Muscle of leg (tissue), 16 donors: ENCODE measurements at places on chromosomes 13 and 19. TPM values are rescaled to one million over a fixed set of nuclear protein-coding genes. Genes with fewer than 3 reads are reported as not detected.
A peak's percentile ranks its signal among the peaks of the same experiment; 100 is the strongest.

GRCh38 chr19:48391100-48392005 lies at the start of gene KDELR1:
Gene KDELR1 (minus strand): TSS chr19:48391551. CDS start chr19:48391358, 193 bp downstream.
- H3K4me1 ChIP-seq, result peaks cover 43% of the 10 kb centered on the region
- peak within 1 kb of the TSS; percentile 96 for H3K27ac ChIP-seq
- H3K27me3 ChIP-seq, result peaks cover 39% of the 10 kb centered on the region

- H3K27me3 ChIP-seq, result no peaks in the 10 kb centered on the region
- H3K27ac ChIP-seq, result no peak overlapping the region
- no peaks in the 10 kb centered on the region for H3K36me3 ChIP-seq
- H3K4me1 ChIP-seq, result no peaks in the 10 kb centered on the region
Measured at GRCh38 chr13:79910875-79911540, 429.9 kb downstream of the SPRY2 start.

DNA sequence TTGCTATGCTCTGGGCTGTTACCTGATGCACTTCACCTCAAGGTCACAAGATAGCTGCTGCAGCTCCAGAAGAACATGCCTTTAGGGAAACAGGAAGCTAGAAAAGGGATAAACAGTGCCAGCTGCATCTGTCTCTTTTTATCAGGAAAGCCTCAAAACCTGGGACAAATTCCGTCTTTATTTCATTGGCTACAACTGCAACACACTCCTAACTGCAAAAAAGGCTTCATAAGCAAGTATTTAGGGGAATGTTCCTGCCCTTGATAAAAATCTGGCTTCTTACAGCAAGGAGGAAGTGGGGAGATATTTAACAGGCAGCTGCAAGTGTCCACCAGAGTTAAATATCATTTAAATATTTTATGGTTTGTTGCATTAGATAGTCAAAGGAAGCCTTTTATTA lies 34.2 kb upstream of the SERTM1 start:
- H3K27me3 ChIP-seq, result no peaks in the 10 kb centered on the region
- no peak overlapping the region for H3K27ac ChIP-seq
- no peak overlapping the region for H3K4me3 ChIP-seq
- no peak for DNase-seq
- H3K4me1 ChIP-seq, result no peaks in the 10 kb centered on the region
- H3K36me3 ChIP-seq, result no peaks in the 10 kb centered on the region

DNA sequence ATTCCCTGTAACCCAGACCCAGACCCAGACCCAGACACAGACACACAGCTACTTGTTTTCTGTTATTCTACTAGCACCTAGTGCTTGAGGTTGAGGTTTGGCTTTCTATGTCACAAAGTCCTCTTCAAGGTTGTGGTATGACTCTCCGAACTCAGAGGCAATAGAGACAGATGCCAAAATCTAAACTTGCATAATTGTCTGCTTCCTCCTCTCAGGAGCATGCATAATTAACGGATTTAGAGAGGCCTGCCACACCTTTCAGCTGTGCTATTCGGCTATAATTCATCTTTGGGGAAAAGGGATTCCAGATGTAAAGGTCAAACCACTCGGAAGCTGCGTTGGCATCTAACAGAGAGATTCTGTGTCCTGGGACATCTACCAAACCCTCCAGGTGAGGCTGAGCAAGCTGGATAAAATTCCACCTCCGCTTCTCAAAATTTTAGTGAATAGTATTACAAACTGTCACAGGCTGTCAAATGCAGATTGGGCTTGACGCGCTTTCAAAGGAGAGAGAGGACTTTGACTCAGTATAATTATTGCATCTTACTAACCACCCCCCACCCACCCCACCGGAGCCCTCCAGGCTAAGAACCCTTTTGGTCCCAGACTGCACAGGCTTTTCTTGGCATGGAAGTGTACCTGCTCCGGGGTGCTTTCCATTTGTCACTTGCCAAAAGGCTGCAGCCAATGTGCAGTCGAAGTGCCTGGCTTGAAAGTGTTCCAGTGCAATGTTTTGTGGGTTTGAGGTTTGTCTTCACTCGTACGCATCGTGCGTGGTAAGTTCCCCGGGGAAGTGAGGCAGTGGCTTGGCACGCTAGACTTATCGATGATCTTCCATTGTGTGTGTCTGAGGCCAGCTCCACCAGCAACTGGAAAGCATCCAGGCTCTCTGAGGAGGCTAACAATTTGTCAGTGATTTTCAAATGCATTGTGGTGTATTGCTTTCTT lies 194.1 kb downstream of the TDRD3 start:
- H3K4me1 ChIP-seq, result peaks cover 9% of the 10 kb centered on the region
- no peaks in the 10 kb centered on the region for H3K36me3 ChIP-seq

- H3K4me3 ChIP-seq, result no peak overlapping the region
- H3K27me3 ChIP-seq, result no peaks in the 10 kb centered on the region
- H3K36me3 ChIP-seq, result no peaks in the 10 kb centered on the region
- no peak for DNase-seq
Measured at GRCh38 chr19:35341565-35342225, 6.0 kb upstream of the FFAR1 start.

- no peaks in the 10 kb centered on the region for H3K27me3 ChIP-seq
- H3K27ac ChIP-seq, result no peak overlapping the region
- H3K4me3 ChIP-seq, result no peak overlapping the region
- DNase-seq, result no peak
- peaks cover 47% of the 10 kb centered on the region for H3K36me3 ChIP-seq
Measured at GRCh38 chr19:34345947-34346351, 19.0 kb upstream of the GPI start.

GRCh38 chr19:8585894-8586750 lies 8.9 kb upstream of the MYO1F start:
- no peaks in the 10 kb centered on the region for H3K27me3 ChIP-seq
- H3K27ac ChIP-seq, result no peak overlapping the region
- no peak overlapping the region for H3K4me3 ChIP-seq
- no peaks in the 10 kb centered on the region for H3K4me1 ChIP-seq
- peaks cover 22% of the 10 kb centered on the region for H3K36me3 ChIP-seq

DNA sequence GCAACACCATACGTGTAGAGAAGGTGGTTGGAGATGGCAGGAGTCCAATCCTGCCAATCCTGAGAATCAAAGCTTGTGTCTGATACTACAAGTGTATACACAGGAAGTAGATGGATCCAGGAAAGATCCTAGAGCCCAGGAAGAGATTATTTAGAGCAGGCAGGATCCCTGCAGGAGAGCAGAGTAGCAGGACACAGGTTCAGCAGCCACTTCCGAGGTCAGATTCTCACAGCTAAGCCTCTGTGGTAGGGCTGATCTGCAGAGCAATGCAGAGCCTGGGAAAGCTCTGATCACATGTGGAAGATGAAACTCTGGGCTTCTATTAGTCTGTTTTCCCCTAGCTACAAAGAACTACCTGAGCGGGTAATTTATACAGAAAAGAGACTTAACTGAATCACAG lies 28.5 kb upstream of the ZNF331 start:
- H3K27ac ChIP-seq, result no peak overlapping the region
- H3K27me3 ChIP-seq, result no peaks in the 10 kb centered on the region
- DNase-seq, result no peak
- no peaks in the 10 kb centered on the region for H3K4me1 ChIP-seq

DNA sequence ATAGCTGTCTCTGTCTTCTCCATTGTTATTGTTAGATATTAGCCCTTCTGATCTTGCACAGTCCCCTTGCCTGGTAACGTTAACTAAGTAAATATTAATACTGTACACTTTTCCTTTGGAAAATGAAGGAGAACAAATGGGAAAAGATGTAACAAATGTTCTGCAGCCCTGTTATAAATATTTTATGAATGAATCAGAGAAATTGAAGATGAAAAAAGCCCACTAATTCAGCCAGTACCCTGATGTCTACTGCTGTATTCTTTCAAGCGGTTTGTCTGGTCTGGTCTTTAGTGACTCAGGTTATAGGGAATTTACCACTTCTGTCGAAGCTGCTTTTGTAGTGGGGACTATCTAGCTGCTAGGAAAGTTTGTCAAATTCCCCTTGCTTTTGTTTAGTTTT lies 121.0 kb downstream of the COG6 start:
- no peak for DNase-seq
- no peaks in the 10 kb centered on the region for H3K36me3 ChIP-seq
- H3K4me1 ChIP-seq, result no peaks in the 10 kb centered on the region
- no peak overlapping the region for H3K4me3 ChIP-seq

The NR1H2 gene
- 22.4 TPM for total RNA-seq

The SLC10A2 gene
- total RNA-seq, result not detected
